NCI-H2107 (cell line): ENCODE measurements at places on chromosomes 5 and 9.

GRCh38 chr9:7967093-7967827 lies 167.7 kb upstream of the DMAC1 start:
- DNase-seq, result no peak

DNA sequence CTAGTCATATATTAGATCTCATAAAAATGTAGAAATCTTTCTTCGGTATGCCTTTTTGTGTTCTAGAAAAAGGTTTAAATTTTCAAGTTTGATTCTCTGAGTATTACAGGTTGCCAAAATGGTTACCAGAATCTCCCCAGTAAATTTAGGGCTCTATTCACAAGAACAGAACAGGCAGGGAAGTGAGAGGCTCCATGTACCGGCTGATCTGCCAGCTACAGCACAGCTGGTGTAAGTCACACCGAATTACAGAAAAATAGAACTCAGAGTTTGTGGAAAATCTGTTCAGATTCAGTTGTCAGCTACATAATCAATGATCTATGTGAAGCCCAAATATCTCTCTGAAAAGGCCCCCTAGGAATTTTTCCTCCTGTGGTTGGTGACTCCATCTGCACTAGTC lies 10.5 kb downstream of the FAM81B start:
- no peak for DNase-seq

GRCh38 chr9:89442981-89443814 lies 54.7 kb downstream of the SEMA4D start:
- DNase-seq, result no peak

DNA sequence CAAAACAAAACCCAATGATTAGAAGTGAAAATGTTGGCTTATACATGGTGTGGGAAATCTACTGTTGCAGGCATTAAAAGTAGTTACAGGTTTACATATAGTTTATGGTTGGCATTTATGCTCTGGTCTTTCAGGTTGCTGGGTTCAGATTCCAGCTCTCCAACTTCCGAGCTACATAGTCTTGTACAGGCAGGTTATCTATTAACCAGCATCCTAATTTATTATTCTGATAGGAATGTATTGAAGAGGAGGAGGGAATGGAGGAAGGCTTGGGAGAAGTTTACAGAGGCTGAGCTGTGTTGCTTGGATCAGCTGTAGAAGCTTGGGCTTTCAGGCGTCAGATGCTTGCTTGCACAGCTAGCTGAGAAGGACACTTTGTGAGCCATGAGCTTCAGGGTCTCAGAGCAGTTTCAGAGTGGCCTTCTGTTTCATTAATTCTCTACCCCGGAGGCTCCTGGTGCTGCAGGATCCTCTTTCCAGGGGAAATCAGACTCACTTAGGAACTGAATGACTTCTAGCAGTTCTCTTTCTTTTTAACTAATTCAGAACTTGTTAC lies 11.7 kb upstream of the ERBIN start:
- no peak for DNase-seq

GRCh38 chr5:160162910-160163309 lies 43.7 kb upstream of the PWWP2A start:
- no peak for DNase-seq

DNA sequence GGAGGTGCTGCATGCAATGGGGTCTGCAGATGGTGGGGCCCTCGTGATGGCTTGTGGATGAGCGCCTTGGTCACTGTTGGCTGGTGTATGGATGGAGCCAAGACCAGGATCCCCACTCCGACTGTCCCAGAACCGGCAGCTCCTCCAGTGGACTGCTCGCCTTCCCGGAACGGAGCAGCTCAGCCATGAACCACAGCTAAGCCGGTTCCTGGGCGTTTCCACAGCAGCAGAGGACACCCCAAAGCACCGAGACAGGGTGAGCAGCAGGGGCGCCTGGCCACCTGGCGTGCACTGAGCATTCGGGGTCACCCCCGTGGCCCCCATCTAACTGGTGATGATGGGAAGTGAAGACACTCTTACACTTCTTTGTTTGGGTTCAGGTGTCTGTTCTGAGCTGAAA lies 26.1 kb downstream of the CCDC187 start:
- no peak for DNase-seq

GRCh38 chr9:131923766-131924165 lies 155.9 kb downstream of the MED27 start:
- DNase-seq, result no peak

GRCh38 chr5:15474143-15474719 lies 25.7 kb upstream of the FBXL7 start:
- DNase-seq, result no peak

GRCh38 chr9:98176391-98177259 lies 15.8 kb downstream of the CORO2A start:
- DNase-seq, result no peak
